Activated CD4-positive, alpha-beta T cell treated with anti-CD3 and anti-CD28 coated beads, Interleukin-2, amount 10 ng/mL, durations not matched to agents 7 days and 5 days (primary cell): ENCODE measurements at places on chromosomes 7 and 10. TPM values are rescaled to one million over a fixed set of nuclear protein-coding genes. Genes with fewer than 3 reads are reported as not detected.

GRCh38 chr7:41399171-41399570 lies 303.7 kb downstream of the INHBA start:
- DNase-seq: no peak
- H3K4me3 ChIP-seq: no peak overlapping the region
- no peaks in the 10 kb centered on the region for H3K4me1 ChIP-seq
- H3K36me3 ChIP-seq: no peaks in the 10 kb centered on the region
- no peaks in the 10 kb centered on the region for H3K27me3 ChIP-seq
- H3K27ac ChIP-seq: no peak overlapping the region

GRCh38 chr10:29130190-29130673 lies 158.6 kb upstream of the LYZL1 start:
- H3K27me3 ChIP-seq: peaks cover 4% of the 10 kb centered on the region
- no peaks in the 10 kb centered on the region for H3K36me3 ChIP-seq
- no peak for DNase-seq
- no peak overlapping the region for H3K4me3 ChIP-seq
- H3K27ac ChIP-seq: no peak overlapping the region

- no peaks in the 10 kb centered on the region for H3K36me3 ChIP-seq
- H3K4me1 ChIP-seq: no peaks in the 10 kb centered on the region
- peaks cover 9% of the 10 kb centered on the region for H3K27me3 ChIP-seq
- no peak for DNase-seq
Observed at GRCh38 chr10:77686650-77687417, 49.2 kb upstream of the KCNMA1 start.

DNA sequence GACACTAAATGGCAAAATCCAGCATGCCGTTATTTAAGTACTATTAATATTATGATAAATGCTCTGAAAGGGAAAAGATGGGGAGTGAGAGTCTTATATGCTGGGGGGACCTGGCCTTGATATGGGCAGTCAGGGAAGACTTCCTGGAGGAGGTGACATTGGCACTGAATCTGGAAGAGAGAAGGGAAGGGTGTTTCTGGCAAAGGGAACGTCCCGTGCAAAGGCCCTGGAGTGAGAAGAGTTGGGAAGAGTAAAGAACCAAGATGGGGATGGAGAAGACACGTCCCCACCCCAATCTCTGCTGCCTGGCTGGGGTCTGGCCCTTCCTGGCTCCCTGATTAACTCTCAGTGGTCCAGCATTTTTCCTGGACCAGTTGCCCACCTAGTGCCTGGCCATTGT lies 5.0 kb upstream of the GRIFIN start:
- peaks cover 11% of the 10 kb centered on the region for H3K4me1 ChIP-seq
- peaks cover 2% of the 10 kb centered on the region for H3K27me3 ChIP-seq
- DNase-seq: no peak

DNA sequence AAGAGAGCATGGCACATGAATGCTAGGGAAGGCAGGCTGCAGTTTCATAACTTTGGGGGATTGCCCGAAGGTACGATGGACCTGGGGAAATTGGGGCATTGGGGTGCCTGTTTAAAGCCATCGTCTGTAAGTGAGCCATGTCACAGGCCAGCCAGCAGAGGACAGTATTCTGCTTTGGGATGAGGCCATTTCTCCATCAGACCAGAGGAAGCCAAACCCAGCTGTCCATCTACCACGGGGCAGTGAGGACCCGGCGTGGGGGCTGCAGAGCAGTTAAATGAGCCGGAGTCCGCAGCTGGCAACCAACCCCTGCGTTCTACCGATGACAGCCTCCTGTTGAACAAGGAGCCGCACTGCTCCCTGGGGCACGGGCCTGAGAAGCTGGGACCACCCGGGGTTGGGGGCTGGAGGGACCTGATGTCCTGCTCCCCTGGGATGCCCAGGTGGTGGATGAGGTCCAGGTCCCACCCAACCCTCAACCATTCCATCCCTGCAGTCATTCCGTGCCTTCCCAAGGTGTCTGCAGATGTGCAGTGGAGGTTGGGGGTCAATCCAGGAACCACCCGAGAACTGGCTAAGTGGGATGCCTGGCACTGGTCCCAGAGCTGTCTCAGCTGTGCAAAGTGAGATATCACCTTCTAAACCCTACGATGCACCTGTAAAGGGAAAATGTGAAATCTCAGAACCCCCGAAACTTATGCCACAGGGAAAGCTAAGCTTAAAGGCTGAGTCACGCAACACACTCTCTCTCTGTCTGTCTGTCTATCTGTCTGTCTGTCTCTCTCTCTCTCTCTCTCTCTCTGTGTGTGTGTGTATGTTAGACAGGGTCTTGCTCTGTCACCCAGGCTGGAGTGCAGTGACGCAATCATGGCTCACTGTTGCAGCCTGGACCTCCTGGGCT lies 12.1 kb upstream of the RHBDD2 start:
- no peaks in the 10 kb centered on the region for H3K36me3 ChIP-seq
- H3K27ac ChIP-seq: no peak overlapping the region
- H3K4me3 ChIP-seq: no peak overlapping the region
- DNase-seq: peak; percentile 55
- H3K27me3 ChIP-seq: peaks cover 9% of the 10 kb centered on the region

- H3K27ac ChIP-seq: no peak overlapping the region
- no peaks in the 10 kb centered on the region for H3K27me3 ChIP-seq
- DNase-seq: no peak
- no peaks in the 10 kb centered on the region for H3K36me3 ChIP-seq
- peaks cover 1% of the 10 kb centered on the region for H3K4me1 ChIP-seq
Observed at GRCh38 chr7:43390576-43390975, 192.3 kb upstream of the STK17A start.

DNA sequence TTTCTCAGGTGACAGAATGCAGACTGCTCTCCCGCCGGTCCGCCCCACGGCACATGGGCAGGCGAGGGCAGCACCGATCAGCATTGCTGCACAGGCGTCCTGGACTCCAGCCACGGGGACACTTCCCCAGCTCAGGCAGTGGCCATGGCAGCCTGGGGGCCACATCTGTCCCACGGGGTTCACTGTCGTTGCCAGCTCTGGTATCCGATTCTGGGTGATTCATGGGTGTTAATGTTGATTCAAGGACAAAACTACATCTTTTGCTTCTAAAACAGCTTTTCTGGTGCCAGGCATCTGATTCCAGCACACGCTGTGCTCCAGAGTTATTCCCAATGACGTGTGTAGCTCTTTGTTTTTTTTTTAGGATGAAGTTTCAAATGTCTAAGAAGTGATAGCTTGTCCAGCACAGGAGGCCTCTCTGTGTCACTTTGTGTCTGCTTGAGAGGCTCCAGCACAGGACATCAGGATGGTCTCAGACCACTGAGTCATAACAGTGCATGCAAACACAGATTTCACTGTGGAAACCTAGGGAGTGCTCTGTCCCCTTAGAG lies 218.0 kb downstream of the WDR37 start:
- no peak overlapping the region for H3K4me3 ChIP-seq
- no peaks in the 10 kb centered on the region for H3K36me3 ChIP-seq
- DNase-seq: no peak
- peaks cover 11% of the 10 kb centered on the region for H3K27me3 ChIP-seq
- no peak overlapping the region for H3K27ac ChIP-seq
- no peaks in the 10 kb centered on the region for H3K4me1 ChIP-seq

- peaks cover 4% of the 10 kb centered on the region for H3K36me3 ChIP-seq
- H3K27me3 ChIP-seq: no peaks in the 10 kb centered on the region
- no peak for DNase-seq
- no peak overlapping the region for H3K4me3 ChIP-seq
Observed at GRCh38 chr7:131068604-131069021, 259.1 kb upstream of the MKLN1 start.

DNA sequence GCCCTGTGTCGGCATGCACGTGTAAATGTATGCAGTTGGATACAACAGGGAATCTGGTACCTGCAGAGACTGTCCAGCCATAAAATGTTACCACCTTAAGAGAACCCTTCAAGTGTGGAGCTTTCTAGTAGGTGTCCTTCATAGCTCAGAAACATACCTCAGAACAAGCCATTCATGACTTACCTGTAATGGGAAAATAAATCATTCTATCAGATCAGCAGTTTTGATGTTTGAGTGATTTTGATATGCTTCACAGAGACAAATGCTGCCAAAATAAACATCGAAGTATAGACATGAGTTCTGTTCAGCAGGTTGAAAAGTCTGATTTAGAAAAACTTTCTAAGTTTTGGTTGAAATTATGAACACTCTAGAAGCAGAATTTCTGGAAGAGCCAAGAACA lies 33.5 kb upstream of the UMAD1 start:
- no peak for DNase-seq
- H3K4me1 ChIP-seq: no peaks in the 10 kb centered on the region
- no peak overlapping the region for H3K4me3 ChIP-seq
- peaks cover 7% of the 10 kb centered on the region for H3K36me3 ChIP-seq
- no peak overlapping the region for H3K27ac ChIP-seq
- no peaks in the 10 kb centered on the region for H3K27me3 ChIP-seq

DNA sequence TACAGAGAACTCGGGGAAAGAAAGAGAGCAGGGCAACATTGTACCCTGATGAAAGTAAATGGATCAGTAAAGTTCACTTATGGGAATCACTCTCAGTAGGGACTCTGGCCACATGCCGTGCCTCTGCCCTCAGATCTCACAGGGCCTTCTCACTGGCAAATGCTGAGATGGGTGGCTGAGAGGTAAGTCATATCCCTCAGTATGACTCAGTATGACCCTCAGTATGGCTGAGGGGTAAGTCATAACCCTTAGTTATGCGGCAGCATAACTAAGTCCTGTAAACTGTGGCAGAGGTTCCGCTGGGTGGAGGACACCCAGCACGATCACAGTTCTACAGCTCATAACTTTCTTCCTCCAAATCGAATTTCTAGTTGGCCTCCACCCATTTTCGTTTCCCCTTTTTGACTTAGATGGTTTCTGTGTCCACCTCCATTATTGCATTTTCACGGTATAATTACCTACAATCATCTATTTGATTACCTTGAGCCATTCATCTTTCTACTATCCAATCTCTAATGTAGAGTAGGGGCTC lies 26.5 kb upstream of the WNT16 start:
- no peak overlapping the region for H3K27ac ChIP-seq
- no peak overlapping the region for H3K4me3 ChIP-seq
- no peak for DNase-seq

DNA sequence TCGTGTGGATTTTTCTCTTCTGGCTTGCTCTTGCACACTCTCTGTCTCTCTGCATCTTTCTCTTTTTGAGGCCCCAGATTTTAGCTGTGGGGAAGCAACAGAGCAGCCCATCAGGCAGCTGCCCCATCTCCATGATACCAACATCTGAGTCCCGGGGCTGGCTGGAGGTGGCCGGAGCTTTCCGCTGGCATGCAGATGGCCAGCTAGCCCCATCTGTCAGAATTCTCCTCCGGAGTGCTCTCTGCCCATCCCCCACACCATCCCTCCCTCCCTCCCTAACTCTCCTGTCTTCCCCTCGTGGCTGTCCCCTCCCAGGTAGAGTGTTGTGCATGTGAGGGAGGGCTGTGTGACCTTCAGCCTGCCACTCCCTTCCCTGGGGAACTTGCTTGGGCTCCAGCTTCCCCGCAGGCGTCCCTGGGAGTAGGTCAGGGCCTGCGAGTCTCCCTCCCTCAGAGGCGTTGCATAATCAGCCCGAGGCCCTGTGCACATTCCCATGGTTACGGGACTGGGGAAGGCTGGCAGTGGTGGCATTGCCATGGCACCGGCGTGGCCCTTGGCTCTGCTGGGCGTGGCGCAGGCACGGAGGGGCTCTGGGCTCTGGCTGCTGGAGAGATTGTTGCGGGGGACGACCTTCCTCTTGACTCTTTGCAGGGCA lies 24.7 kb downstream of the GHRHR start:
- H3K4me1 ChIP-seq: peaks cover 4% of the 10 kb centered on the region
- peak overlapping the region; percentile 32 for H3K27ac ChIP-seq
- H3K36me3 ChIP-seq: no peaks in the 10 kb centered on the region
- DNase-seq: no peak

DNA sequence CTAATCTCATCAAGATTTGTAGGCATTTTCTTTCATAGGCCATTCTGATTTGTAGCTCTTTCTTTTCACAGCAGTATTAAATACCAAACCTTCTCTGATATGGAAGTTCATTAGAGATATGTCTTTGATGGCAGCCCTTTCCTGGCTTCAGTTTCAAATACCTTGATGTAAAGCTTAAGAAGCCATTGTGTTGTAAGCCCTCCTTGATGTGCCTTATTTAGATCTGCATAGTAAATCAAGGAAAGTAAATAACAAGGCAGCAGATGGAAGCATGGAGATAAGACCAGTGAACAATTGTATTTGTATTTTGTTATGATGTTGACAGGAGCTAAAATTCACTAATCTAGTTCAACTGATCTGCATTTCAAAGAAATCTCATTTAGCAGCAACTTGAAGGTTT lies 234.9 kb upstream of the PPP1R3A start:
- H3K4me1 ChIP-seq: no peaks in the 10 kb centered on the region
- no peak overlapping the region for H3K4me3 ChIP-seq
- no peaks in the 10 kb centered on the region for H3K36me3 ChIP-seq
- DNase-seq: no peak
- H3K27ac ChIP-seq: no peak overlapping the region

The ACTA2 gene
- total RNA-seq: 10.7 TPM

The DPYSL4 gene
- 1.6 TPM for total RNA-seq

The OR2A42 gene
- total RNA-seq: not detected

The A1CF gene
- total RNA-seq: not detected

The TLX1 gene
- not detected for total RNA-seq

The PRF1 gene
- total RNA-seq: 116 TPM

The PON1 gene
- not detected for total RNA-seq

The HK1 gene
- total RNA-seq: 127 TPM

The UPK3B gene
- total RNA-seq: 1.5 TPM

The CHAT gene
- not detected for total RNA-seq
